ENCODE measurements at places on chromosomes 12 and 14. TPM values are rescaled to one million over a fixed set of nuclear protein-coding genes. Genes with fewer than 3 reads are reported as not detected.

The LGR5 gene
- total RNA-seq: 2.2 TPM

The PITPNM2 gene
- 1.8 TPM for total RNA-seq

The PROX2 gene
- total RNA-seq: not detected

The RCOR1 gene
- total RNA-seq: 11.1 TPM

The TAS2R9 gene
- total RNA-seq: not detected

The SOX5 gene
- total RNA-seq: not detected

The GSG1 gene
- 1.6 TPM for total RNA-seq

The DNAL1 gene
- total RNA-seq: 28.0 TPM

The RNASE2 gene
- not detected for total RNA-seq

The MGP gene
- total RNA-seq: 0.09 TPM

The INF2 gene
- 93.1 TPM for total RNA-seq

The GPR68 gene
- total RNA-seq: 0.48 TPM

The SERPINA9 gene
- 0.34 TPM for total RNA-seq

The MYL2 gene
- total RNA-seq: 1.4 TPM

The TBX5 gene
- not detected for total RNA-seq

The SIVA1 gene
- 210 TPM for total RNA-seq

The AACS gene
- 32.1 TPM for total RNA-seq

The CNTN1 gene
- total RNA-seq: 4.1 TPM

The PLEKHH1 gene
- 5.0 TPM for total RNA-seq

The RFX4 gene
- total RNA-seq: not detected

The RASSF9 gene
- total RNA-seq: 1.4 TPM

The TOMM20L gene
- not detected for total RNA-seq

Measured in A172 (cell line).